Upper lobe of left lung (tissue), 6 donors: ENCODE measurements at places on chromosomes 2 and 18.

DNA sequence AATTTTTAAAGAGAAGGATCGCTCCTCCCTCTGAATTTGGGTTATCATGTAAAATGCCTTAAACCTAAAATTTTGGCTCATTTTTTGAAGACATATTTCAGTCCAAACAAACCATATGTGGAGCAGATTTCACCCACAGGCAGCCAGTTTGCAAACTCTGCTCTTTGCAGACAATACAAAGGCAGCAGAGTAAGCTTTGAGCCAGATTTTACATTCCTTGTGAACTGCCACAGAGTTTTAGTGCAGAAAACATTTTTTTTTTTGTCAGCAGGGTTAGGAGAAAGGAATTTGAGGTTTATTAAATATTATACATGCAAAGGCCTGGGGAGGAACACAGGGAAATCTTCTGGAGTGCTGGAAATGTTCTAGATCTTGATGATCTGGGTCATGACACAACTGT, 171.9 kb upstream of the FN1 start:
- DNase-seq = no peak

DNA sequence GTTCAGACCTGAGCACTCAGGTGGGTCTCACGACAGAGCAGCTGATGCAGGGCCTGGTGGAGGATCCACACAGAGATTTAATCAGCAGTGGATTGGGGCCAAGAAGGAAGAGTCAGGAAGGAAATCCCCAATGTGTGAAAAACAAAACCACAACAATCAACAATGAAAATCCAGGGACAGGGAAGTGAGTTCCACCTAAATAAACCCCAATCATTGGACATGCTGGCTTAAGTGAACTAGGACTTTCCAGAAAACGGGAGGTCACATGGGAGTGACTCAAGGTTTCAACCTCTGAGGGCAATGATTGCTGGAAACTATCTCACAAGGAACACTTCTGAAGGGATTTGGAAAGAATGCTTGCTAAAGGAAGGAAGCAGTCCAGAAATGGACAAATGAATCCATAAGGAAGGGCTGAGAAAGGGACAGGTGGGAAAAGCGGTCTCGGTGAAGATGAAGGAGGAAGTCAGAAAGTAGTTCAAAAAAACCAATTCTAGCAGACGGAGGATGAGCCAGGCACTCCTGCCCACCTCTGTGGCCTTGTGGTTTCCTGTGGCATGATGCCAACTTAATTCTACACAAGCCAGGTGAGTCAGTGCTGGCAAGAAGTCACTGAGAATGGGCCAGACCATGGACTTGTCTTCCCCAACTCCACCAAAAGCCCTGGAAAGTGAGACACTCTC, 15.4 kb upstream of the XDH start:
- DNase-seq = no peak

DNA sequence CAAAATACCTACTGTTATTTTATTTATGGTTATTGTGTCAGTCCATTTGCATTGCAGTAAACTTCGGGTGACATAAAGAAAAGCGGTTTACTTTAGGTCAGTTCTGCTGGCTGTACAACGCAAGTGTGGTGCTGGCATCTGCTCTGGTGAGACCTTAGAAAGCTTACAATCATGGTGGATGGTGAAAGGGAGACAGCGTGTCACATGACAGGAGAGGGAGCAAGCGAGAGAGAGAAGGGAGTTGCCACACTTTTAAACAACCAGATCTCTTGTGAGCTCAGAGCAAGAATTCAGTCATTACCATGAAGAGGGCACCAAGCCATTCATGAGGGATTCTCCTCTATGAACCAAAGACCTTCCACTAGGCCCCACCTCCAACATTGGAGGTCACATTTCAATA, 2.0 kb upstream of the FAM171B start:
- DNase-seq = no peak

DNA sequence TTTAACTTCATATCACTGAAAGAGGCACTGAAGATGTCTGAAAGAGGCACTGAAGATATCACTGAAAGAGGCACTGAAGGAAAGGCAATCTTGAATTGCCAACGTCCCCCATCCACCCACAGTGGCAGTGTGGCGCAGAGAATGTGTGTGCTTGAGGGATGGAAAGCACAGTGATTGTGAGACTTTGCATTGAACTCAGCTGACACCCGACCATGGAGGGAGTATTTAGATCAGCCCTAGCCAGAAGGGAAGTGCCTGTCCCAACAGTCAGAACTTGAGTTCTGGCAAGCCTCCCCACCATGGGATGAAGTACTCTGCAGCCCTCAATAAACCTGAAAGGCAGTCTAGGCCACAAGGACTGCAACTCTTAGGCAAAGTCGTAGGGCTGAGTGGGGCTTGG, 33.8 kb downstream of the MAP4K3 start:
- DNase-seq = no peak

GRCh38 chr2:98036349-98037000, 40.7 kb upstream of the TMEM131 start:
- DNase-seq = no peak

GRCh38 chr2:30584116-30584515, 137.1 kb downstream of the LCLAT1 start:
- DNase-seq = no peak

GRCh38 chr2:76247006-76247405, 536.3 kb upstream of the GCFC2 start:
- DNase-seq = no peak

DNA sequence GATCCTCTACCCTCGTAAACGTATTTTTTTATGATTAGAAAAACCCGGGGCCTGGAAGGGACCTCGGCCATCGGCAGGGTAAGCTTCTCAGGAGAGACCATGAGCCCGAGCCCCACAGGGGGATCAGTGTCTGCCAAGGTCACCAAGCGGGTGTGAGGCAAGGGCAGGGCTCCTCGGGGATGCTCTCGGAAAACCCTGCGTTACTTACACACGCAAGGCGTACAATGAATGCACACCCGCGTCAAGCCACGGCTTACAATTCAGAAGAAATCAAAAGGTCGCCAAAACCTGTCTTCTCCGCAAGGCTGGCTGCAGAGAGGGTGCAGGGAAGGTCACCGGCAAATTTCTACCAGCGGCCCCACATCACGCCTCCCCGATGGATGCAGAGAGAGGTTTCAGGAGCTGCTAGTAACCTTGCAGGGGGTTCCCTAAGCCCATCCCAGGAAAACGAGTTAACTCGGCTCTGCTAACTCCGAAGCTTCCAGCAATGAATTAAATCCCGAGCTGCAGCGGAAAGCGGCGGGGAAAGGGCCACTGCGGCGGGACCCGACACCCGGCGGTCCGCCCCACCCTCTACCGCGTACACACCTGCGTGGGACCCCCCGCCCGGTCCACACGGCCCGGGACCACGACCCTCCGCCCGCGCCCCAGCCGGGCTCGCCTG, 638 bp downstream of the ST3GAL5 start:
- no peak for DNase-seq

- DNase-seq = no peak
Measured at GRCh38 chr2:205494537-205495235, 187.6 kb upstream of the NRP2 start.

DNA sequence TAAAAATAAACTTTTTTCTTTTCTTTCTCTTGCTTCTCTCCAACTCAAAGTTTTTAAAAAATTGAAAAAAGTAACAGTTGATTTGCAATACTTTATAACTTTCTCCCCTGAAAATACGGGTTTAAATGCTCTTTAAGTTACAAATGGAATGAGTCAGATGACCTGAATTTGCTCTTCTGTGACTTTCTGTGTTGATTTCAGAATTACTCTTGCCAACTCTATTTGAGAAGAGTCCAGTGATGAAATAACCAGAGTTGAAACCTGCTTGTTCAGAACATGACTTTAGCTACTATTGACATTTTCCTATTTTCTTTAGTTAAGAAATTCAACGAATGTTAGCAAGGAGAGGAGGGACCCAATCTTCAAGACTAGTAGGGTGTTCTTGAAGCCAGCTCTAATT, 146.1 kb upstream of the ZSWIM2 start:
- no peak for DNase-seq

- DNase-seq = no peak
Measured at GRCh38 chr18:56986829-56987228, 160.1 kb upstream of the BOD1L2 start.

GRCh38 chr2:36861896-36862295, 104.4 kb downstream of the STRN start:
- no peak for DNase-seq

GRCh38 chr2:224126440-224126839, 87.4 kb upstream of the SERPINE2 start:
- DNase-seq = no peak

- no peak for DNase-seq
Measured at GRCh38 chr2:124241-124880, 78.1 kb upstream of the FAM110C start.

DNA sequence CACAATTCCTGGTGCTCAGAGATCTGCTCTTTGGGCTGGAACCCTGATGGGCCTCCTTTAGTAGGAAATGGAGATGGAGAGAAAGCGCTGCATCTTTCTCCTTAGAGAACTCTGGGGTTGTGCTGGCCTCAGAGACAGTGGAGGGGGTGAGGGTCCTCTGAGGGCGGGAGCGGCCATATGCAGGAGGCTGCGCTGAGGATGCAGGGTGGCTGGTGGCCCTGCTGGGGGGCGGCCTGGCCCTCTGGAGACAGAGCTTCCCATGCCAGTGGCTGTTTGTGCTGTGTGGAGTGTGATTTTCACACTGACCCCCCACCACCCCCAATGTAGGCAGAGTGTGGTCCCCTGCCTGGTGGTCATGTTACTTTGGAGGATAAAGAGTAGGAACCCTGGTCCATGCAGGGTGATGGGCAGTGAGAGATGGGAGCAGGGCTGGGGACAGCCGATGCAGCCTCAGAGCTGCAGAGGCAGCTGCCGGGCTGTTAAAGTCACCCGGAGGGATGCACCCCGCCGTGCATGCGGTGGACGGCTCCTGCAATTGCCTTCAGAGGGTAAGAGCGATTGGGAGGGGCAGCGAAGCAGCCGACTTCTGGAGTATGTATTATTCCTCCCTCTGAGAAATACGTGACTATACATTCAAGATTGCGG, 194.6 kb downstream of the FAM210A start:
- DNase-seq = no peak

DNA sequence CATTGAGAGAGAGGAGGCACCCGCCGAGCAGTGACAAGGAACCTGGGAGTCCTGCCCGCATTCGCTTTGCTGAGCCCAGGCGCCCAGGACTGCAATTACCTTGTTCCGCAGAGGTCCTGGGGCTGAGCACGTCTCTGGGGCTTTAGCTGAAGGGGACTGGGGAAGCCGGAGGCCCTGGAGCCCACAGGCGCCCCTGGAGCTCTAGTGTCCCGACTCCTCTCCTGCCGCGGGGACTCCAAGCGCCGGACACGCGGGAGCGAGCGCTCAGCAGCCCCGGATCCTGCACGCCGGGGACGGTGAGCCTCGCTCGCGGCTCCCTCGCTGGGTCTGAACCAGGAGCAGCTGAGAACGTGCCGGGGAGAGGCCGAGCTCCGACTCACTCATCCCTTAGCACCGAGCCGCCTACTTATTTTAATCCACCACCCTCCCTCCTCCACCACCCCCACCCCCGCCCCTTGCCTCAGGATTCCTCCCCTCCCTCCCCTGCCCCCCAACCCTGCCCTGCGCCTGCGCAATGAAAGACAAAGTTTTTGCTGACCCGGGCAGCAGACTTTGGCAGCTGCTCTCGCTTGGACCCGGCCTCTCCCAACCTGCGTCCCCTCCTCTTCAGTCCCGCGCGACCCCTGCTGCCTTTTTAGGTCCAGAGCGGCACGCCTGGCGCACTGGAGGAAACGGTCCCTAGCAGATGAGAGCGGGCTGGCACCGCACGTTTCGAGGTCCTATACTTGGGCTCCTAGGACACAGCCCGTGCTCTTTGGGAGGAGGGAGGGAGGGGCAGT, at the start of gene OSR1:
Gene OSR1 (minus strand): TSS at position 382 of the 779 bp plus-strand sequence. CDS start 4,818 bp downstream, outside the sequence.
- DNase-seq = peak; percentile 39

GRCh38 chr2:60884800-60885199, 3.4 kb downstream of the REL start:
- no peak for DNase-seq

DNA sequence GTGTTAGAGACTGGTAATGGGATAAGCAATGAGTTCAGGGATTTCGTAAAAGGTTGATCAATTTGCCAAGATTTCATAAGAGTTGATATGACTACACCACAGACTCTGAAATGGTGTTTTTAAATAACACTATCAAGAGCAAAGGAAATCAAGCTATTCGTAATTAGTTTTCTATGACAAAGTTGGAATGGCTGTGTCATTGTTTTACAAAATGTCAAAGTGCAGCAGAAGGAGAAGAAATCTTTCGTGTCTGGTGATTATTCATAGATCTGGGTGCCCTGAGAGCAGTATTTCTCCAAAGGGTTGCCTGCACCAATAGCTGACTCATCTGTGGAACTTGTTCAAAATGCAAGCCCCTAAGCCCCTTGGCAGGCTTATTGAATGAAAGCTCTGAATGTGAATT, 70.1 kb downstream of the NABP1 start:
- DNase-seq = no peak

- no peak for DNase-seq
Measured at GRCh38 chr2:237742614-237743013, 56.0 kb upstream of the RBM44 start.

GRCh38 chr2:18723219-18723618, 133.8 kb upstream of the NT5C1B start:
- DNase-seq = no peak

GRCh38 chr2:144003460-144004075, 516.4 kb downstream of the ZEB2 start:
- DNase-seq = no peak

- DNase-seq = no peak
Measured at GRCh38 chr2:118731413-118731812, 116.0 kb downstream of the EN1 start.

- no peak for DNase-seq
Measured at GRCh38 chr18:21672521-21673267, 31.9 kb downstream of the ABHD3 start.

DNA sequence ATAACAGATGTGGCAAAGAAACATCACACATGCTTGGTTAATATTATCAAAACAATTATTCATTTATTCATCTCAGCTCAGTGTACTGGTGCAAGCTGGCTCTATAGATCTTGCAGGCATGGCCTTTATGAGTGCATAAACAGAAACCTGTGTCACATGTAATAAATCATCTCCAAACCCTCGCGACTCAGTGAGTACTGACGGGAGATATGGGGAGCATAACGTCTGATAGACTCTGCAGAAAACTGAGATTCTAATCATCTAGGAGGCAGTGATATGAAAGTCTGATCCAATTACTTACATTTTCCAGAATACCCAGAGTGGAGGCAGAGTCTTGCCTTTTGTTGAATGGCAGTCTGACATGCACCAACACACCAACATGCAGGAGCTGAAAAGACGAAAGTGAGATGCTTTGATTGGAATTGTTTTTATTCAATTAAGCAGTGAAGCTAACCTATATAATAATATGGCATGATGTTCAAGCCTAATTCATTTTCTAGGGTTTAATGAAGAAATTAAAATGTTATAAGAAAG, 416.8 kb downstream of the RNF144A start:
- DNase-seq = no peak

DNA sequence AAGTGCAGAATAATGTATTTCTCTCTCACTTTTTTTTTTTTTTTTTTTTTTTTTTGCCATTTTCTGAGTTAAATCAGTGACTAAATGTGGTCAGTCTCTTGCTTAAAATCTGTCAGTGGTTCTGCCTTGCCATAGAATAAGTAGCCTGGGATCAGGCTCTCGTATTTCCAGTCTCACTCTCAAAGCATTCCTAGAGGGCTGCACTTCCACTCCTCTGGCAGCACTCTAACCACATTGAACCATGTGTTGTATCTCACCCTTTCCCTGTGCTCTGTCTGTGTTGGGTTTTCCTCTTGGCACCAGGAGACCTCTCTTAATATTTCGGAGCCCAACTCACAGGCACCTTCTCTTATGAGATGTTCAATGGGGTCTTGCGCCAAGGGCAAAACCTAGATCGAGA, 304.4 kb downstream of the CTNNA2 start:
- no peak for DNase-seq
